ENCODE measurements at places on chromosomes 12 and 14.

- DNase-seq = no peak
Observed at GRCh38 chr12:5665615-5666014, 233.7 kb downstream of the NTF3 start.

- DNase-seq = no peak
Observed at GRCh38 chr12:107125833-107126232, 32.5 kb upstream of the CRY1 start.

GRCh38 chr12:109653890-109654289 lies 59.7 kb upstream of the FAM222A start:
- DNase-seq = no peak

GRCh38 chr12:26890784-26891183 lies 47.0 kb downstream of the INTS13 start:
- DNase-seq = no peak

- no peak for DNase-seq
Observed at GRCh38 chr12:91926848-91927247, 218.8 kb downstream of the BTG1 start.

DNA sequence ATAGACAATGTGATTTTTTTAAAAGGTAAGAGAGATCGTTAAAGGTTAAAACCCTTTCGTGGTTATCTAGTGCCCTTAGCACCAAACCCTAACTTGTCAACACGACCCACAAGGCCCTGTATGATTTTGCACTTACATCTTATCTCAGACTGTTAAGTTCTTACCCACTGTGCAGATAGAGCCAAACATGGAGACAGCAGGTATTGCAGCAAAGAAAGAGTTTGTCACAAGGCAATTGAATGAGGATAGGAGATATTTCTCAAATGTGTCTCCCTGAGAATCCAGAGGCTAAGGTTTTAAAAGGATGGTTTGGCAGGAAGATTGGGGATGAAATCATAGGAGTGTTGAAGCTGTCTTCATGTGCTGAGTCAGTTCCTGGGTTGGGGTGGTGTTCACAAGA lies 313.4 kb downstream of the AEBP2 start:
- no peak for DNase-seq

- DNase-seq = no peak
Observed at GRCh38 chr12:50992819-50993218, 33.4 kb downstream of the SLC11A2 start.

- no peak for DNase-seq
Observed at GRCh38 chr14:36931791-36932190, 240.6 kb downstream of the SLC25A21 start.

DNA sequence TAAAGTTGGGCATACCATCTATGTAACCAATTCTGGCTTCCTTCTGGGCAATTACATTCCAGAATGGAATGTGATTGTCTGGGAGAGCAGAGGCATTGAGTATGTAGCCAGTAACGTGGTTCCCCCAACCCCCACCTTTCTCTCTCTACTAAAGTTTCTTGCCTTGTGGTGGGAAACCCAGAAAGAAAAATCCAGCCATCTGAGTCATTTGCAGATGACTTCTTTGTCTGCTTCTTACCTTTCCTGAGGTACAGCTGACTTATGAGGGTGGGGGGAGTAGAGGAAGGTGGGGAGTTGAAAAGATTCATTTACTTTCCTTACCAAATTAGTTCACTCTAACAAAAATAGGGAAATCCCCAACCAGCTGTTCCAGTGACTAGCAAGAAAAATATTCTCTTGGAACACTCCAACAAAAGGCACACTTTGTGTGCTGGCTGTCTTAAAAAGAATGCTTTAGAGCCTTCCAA lies 112.1 kb upstream of the FRMD6 start:
- no peak for DNase-seq

DNA sequence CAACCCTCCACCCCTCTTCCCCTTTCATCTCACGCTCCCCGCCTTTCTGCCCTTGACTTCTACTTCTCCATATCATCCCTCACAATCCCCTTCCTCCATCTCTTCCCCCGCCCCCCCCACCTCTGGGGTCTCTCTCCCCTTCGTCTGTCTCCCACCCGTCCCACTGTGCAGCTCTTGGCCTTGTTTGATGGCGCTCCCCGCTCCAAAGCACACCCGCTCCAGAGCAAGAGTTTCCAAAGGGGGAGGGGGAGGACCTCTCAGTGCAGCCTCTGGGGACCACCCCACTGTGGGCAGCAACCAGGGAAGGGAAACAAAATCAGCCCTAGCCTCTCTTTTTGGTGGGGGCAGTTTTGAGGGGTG lies 774 bp downstream of the CHGA start:
- no peak for DNase-seq

- no peak for DNase-seq
Observed at GRCh38 chr14:22071006-22071405, 397.4 kb upstream of the OR4E1 start.

DNA sequence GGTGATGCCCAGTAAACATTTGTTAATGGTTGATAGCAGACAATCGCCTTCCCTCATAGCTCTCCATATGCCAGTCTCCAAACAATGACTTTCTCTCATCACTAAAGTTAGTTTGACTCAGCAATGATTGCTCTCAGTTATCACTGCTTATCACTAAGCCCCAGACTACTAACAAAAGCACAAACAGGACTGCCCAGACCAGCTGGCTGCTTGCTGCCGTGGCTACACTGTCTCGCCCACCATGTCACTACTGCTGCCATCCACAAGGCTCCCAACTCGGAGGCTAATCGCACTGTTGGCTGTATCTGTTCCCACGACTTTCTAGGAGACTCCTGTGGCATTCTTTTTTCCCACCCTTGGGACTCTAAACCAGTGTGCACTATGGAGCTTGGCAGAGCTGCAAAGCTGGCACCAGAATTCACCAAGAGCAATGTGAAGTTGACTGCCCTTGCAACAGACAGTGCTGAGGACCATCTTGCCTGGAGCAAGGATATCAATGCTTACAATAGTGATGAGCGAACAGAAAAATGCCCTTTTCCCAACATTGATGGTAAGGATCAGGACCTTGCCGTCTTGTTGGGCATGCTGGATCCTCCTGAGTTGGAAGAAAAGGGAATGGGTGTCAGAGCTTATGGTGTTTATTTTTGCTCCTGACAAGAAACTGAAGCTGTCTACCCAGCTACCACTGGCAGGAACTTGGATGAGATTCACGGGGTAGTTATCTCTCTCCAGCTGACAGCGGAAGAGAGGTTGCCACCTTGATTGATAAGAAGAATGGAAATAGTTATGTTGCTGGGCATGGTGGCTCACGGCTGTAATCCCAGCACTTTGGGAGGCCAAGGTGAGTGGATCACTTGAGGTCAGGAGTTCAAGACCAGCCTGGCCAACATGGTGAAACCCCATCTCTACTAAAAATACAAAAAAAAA lies 27.1 kb upstream of the NR2C1 start:
- no peak for DNase-seq

- no peak for DNase-seq
Observed at GRCh38 chr12:132772606-132773005, 11.0 kb upstream of the ANKLE2 start.

DNA sequence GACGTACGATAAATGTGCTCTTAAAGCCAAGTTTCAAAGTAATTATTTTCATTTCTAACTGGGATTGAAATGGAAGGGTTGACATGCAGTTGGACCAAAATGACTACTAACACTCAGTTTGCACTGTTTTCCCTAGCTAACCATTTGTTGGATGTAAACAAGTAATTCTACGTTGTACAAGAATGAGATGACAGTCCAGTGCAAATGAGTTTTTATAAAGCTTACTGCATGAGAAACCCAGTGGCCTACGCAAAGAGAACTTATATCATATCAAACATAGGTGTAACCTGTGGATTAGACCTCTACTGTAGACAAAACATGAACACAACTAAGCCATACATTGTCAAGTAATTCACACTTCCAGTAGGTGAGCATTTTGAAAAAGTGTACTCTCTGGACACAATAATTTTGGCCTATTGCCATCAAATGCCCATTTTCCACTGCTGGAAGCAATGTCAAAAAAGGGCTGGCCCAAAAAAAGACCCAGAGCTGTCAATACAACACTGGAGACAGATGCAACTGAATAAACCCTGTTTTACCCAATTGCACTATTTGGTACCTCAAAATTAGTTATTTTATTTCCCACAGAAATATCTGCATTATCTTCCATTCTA lies 12.8 kb downstream of the SLC38A2 start:
- DNase-seq = no peak

- no peak for DNase-seq
Observed at GRCh38 chr12:67437011-67437410, 167.9 kb downstream of the CAND1 start.

DNA sequence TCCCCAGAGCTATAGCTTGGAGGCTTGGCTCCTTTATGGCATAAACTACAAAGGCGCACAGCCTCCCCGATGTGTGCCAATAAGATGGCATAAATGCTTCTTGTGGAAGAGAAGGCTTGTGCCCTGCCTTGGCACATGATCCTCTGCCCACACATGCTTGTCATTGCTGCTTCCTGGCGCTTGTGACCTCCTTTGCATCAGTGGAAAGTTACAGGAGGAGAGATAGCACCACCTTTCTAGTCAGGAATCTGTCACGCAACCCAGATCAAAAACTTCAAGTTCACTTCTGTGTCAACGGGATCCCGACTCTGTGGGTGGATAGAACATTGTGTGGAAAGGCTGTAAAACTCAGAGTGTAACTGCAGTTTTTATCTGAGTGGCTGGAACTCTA lies 183.8 kb upstream of the HIF1A start:
- DNase-seq = no peak

DNA sequence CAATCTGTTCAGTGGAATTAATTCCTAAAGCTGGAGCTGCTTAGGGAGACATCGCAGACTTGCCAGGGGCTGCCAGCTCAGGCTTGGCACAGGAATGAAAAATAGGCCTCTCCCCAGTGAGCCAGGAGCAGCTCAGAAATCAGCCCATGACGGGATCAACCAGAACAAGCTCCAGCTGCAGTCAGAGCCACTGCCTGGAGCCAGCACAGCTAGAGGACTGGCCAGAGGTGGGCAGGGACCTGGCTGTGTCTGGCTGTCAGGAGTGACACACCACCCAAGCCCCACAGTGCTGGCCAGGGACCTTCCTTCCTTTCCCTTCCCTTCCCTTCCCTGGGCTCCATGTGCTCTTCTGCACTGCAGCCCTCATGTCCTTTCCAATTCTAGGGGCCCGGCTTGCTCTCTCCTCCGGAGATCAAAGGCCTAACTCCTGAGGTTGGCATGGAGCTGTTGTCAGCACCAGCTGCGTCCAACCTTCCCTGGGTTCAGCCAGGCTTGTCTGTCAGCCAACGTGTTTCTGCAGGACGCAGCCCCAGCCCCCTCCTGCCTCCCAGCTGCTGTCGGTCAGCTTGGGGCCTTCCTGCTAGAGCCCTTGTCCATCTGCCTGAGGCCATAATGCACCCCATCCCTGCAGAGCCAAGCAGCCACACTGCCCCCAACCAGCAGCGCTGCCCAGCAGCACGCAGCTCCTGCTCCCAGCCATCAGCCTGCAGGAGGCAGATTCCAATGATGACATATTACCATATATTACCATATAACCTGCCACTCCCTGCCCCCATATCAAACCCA lies 149.3 kb downstream of the CALM1 start:
- DNase-seq = no peak

DNA sequence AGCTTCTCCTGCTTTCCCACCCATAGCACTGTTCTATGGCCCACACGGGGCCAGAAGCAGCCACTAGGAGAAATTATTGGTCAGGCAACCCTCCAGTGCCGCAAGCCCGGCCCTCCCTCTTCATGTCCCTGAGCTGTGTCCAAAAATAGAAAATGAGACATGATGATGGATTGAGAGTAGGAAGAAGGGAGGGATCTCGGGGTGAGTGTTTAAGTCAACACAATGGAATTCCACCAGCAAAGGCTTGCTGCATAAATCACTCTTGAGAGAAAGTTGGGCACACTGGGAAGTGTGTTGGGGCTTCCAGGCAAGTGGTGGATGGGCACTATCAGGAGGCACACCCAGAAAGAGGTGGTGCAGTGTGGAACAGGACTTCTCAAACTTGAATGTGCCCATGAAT lies 94.2 kb downstream of the LLPH start:
- no peak for DNase-seq

GRCh38 chr12:104243551-104243950 lies 28.0 kb downstream of the TXNRD1 start:
- DNase-seq = no peak

DNA sequence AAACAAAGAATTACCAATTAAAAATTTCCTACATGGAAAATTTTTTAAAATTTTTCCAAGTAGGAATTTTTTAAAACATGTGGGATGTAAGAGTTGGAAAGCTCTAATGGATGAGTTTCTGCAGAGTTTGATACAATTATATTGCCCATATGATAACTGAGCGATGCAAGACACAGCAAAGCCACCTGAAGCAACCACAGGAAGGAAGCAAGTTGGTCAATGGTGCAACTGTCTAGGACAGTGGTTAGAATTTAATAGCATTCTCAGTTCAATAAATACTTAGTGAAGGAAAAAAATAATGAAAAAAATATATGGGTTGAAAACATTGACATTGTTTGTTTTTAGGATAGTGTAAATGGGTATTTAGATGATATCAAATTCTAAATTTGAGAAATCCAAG lies 178.6 kb upstream of the GARIN2 start:
- no peak for DNase-seq

DNA sequence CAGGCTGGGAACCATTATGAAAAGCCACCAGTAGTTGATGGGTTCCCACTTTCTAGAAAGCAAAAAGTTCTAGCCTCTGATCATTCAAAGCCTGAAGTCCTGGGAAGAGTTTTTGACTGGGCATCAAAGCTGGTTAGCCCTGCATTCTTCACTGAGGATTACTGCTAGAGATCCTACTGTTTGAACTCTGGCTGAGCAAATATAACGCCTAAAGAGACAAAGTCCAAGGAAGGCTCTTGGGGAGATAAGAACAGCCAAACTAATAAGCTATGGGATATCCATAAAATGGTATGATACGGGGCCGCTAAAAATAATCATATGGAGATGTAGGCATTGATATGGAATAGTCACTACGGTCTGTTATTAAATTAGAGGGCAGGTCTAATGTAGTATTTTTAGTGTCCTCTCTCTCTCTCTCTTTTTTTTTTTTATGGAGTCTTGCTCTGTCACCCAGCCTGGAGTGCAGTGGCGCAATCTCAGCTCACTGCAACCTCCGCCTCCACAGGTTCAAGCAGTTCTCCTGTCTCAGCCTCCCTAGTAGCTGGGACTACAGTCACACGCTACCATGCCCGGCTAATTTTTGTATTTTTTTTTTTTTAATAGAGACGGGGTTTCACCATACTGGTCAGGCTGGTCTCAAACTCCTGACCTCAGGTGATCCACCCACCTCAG lies 35.5 kb downstream of the PLXNC1 start:
- no peak for DNase-seq

DNA sequence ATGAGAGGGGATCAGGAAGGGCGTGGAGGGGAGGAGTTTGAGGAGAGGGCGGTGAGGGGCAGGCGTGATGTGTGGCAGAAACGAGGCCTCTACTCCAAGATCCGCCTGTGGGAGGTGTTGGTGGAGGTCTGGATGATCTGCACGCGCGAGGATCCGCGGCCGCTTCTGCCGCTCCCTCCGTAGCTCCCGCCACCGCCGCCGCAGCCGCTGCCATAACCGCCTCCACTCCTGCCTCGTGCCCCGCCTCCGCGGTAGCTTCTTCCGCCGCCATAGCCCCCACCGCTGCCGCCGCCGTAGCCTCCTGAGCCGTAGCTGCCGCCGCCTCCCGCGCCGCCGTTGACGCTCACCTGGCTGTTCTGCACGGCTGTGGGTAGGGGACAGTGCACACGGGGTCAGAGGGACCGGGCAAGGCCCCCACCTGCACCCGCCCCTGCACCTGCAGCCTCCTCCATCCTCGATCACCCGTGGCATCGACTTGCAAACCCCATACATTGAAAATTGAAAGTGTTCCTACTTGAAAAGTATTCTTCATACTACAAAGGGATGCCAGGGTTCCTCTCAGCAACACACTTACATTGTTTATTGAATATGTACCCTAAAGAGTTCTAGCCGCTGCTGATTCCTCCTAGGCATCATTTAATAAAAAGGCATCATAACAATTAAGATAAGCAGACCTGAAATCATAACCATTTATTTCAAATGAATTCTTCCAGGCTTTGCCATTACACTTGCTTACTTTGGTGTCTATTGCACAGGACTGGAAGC lies 11.1 kb upstream of the KRT1 start:
- peak; percentile 54 for DNase-seq
